ENCODE measurements at places on chromosomes 2 and 18.

DNA sequence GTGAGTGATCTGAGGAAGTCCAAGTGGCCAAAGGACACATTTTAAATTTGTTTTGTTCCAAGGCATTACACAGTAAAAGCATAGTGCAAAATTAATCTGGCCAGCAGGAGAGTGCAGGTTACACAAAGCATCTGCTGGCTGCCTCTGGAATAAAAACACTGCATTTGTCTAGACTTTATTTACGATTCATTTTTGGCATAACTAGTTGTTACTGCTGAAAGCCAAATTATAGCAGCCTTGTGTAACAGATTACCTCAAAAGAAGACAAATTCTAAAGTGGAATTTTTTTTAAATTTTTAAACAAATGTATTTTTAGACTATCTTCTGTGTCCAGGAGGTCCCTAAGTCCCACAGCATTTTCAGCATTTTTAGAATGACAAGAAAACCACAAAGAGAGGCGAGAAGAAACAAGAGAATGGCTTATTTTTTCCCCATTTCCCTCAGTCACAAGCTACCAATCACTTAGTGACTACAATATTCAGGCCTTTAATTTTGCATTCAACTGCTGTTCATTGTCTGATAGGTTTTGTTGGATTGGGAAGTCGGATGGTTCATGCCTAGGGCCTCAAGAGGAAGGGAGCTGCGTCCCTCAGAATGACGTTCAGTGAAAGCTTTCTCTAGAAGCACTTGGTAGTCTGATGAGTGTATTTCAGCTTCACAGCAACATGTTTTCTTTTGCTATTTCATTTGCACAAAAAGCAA lies 46.0 kb downstream of the TMEFF2 start:
- DNase-seq, result no peak

GRCh38 chr2:239745386-239746227 lies 279.5 kb downstream of the NDUFA10 start:
- no peak for DNase-seq

DNA sequence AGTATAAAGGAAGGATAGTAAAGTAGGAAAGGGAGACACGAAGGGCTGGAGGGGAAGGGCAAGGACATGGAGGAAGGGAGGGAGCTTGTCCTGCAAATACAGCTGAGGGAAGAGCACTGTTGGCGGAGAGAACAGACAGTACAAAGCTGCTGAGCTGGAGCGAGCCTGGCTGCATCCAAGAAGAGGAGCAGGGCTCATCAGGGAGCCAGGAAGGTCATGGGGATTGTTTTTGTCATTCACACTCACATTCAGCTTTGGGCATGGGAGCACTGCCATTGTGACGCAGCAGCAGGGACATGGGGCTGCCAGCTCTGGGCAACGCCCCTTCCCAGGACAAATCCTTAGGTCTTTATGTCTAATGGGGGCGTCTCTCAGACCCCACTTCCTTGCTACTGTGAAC lies 125.1 kb downstream of the COPS8 start:
- DNase-seq, result no peak

DNA sequence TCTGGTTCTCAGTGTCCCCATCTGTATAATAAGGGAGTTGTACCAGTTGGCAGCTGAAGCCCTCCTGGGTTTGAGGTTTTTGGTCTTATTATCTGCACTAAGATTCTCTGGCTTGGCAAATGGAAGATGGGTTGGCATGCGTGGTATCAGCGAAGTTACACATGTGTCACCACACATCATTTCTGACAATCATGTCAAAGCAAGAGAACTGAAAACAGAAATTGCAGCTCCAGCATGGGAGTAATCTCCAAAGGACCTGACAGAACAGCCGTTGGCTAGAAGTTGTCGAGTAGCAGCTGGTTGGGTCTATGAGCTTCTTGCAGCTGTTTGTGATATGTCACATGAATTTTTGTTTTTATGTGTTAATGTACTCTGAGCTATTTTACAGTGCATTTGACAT lies 317.4 kb downstream of the SLC4A3 start:
- no peak for DNase-seq

DNA sequence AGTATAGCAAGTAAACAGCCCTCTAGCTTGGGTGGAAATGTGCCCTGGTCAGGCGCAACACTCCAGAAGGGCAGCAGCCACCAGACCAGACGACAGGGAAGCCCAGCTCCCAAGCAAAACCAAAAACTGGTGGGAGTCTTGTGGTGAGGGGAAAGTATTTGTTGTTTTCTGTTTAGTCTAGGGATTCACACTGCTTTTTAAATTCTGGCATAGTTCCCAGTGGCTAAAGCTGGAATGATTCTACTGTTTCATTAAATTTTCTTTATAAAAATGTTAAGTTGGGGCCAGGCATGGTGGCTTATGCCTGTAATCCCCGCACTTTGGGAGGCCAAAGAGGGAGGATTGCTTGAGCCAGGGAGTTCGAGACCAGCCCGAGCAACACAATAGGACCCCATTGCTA lies 38.5 kb downstream of the MERTK start:
- DNase-seq, result no peak

DNA sequence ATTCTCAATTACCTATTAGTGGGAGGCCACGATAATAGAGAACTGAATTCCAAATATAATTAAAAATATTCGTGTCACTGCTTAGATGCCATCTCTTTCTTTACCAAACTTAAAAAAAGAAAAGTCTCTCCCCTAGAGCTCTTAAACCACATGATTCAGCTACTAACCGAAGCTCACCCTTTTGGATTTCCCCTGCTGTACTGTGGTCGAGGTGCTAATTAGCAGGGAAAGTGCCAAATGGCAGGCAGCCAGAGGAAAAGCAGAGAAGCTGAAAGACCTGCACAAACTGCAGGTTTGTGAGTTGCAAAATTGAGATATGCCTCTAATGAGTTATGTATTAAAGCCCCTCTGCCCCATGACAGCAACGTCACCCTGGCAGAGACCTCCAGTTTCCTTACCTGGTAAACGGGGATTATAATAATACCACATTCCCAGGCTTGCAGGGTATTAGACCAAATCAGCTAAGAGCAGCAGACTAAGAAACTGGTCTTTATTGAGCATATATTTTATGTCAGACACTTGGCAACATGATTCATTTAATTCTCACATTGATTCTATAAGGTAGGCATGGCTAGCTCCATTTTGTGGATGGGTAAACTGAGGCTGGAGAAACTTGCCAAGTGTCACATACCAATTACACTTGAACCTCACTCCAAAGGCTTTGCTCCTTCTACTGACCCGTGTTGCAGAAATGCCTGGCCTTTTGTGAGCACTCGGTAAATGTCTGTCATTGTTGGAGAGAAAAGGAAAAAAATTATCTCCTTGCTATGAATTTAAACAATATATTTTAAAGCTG lies 259.7 kb downstream of the LPIN1 start:
- no peak for DNase-seq

DNA sequence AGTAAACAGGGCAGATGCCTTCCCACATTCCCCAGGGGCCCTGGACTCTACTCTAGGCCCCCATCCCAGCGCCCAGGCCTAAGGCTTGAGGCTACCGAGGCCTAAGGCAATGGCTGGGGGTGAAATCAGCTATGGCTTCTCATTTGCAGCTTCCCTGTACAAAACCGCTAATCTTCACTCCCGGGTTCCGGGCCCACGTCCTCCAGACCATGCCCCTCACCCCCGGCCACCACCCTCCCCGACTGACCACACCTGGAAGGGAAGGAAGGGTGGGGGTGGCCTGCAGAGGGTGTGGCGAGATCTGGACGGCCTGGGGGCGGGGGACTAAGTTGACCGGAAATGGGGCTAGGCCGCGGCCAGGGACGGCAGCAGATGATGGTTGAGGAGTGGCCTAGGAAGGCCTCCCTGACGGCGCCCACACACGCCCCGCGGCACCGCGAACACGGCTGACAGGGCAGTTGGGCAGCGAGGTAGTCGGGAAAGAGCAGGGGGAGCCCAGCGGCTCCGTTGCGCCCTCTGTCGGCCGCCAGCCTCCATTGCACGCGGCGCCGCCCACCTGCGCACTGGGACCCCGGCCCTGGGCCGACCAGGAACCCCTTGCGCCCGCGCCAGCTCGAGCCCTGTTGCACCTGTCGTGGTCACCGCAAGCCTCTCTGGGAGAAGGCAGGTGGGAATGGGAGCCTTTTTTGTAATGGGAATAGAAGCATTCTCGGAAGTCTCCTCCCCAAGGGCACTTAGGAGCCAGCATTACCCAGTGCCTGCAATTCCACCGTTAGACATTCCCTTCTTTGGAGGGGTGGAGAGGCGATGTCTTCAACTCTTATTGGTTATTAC lies 117.1 kb upstream of the STPG4 start:
- DNase-seq, result peak; percentile 29

DNA sequence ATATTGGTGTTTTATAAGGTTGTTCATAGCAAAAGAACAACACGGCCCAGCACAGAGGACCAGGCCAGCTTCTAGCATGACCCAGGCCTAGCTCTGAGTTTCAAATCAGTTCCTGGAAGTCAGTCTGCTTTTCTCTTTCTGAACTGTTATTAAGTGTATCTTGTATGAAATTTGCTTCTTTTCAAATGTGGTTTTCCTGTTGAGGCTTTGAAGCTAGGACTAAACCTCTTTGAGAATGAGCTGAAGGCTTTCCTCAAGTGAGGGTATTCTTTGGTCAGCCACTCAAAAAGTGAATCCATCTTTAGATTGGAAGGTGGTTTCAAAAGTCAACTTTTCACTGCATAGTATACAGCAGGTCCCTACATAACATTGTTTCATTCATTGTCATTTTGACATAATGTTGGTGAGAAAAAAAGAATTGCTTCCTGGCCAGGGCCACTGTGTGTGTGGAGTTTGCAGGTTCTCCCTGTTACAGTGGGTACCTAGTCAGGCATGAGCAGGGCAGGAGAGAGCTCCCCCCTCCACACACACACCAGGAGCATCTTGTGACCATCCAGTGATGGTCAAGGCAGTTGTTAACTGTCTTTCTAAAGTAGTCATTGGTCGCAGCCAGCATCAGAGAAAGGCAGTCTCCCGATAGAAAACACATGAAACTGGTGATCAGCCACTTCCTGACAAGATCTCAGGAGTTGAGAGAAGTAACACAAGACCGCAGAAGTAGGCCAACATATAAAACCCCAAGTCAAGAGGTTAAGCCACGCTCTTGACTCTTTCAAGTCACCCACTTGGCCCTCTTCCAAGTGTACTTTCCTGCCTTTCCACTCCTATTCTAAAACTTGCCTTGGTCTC lies 6.7 kb upstream of the ACAA2 start:
- DNase-seq, result no peak

DNA sequence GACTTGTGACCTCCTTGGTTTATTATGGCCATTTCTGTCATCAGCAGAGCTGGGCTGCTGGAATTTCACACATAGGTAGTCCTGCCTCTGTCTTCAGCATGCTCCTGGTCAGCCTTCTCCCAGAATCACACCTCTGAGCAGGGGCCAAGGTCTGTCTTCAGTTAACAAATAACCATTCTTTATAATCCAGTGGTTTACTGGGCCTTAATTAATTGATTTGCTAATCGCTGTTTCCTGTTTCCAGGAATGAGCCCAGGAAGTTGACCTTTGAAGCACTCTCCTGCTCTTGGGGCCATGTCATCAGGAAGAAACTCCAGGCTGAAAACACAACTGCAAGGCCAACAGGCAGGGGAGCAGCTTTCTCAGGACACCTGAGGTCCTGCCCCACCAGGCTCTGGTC lies 278.5 kb downstream of the SRBD1 start:
- no peak for DNase-seq

GRCh38 chr2:111050701-111051376 lies 69.9 kb upstream of the BCL2L11 start:
- no peak for DNase-seq

- no peak for DNase-seq
Observed at GRCh38 chr2:24174851-24175277, at the start of gene FAM228A. Gene FAM228A (plus strand): TSS chr2:24175053. CDS start chr2:24175481, 428 bp downstream.

- peak; percentile 11 for DNase-seq
Observed at GRCh38 chr2:241011751-241012510, 13.5 kb downstream of the SNED1 start.

DNA sequence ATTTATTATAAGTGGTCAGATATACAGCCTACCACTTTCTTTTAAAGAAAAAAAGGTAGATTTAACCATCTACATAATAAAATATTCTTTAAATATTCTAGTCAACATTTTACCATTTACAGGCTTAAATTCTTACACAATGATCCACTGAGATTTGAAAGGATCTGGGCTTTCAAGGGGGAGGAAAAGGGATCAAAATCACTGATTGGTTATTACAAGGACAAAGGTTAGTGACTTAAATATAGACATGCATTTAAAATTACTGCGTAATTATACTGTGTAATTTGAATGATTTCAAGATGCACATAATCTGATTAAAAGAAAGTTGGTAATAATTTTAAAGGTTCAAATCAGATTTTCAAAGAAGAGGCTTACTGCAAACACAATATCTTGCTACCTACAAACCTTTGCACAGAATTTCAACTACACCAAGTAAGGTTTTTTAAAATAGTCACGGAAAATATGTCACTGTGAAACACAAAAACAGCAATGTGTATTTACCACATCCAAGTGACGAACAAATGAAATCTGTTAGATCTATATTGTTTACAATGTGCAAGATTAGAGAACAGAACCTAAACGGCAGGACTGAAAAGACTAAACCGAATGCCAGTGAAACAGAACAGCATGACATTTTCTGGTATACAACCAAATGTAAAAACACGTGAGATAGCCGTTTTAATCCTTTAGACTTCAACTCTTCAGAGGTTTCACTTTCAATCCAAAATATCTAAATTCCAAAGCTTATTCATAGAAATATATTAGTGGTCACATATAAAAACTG lies 40.8 kb downstream of the RTN4 start:
- DNase-seq, result no peak

- DNase-seq, result no peak
Observed at GRCh38 chr18:8332286-8332685, 277.0 kb upstream of the RAB12 start.

DNA sequence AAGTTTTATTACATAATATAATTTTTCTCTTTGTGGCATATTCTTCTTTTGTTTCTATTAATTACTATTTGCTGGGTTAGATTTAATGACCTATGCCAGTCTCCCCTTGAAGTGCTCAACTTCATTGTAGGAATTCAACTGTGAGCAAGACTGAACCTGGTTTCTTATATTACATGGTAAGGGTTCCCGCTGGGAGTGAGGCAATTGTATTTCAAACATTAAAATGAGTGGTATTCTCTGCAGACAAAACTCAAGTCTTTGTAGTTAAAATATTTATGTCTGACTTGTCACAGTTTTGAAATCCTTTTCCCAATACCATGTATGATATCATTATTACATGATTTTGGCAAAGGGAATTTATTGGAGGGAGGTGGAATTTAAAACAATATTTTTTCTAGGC lies 278.7 kb downstream of the GULP1 start:
- DNase-seq, result no peak
